ENCODE measurements at places on chromosomes 2 and 18.

GRCh38 chr2:19667536-19667949, 234.2 kb downstream of the TTC32 start:
- DNase-seq = peak; percentile 66

- no peak for DNase-seq
Observed at GRCh38 chr2:233980955-233981561, 63.9 kb downstream of the TRPM8 start.

GRCh38 chr2:38743672-38744398, 7.3 kb downstream of the SRSF7 start:
- no peak for DNase-seq

DNA sequence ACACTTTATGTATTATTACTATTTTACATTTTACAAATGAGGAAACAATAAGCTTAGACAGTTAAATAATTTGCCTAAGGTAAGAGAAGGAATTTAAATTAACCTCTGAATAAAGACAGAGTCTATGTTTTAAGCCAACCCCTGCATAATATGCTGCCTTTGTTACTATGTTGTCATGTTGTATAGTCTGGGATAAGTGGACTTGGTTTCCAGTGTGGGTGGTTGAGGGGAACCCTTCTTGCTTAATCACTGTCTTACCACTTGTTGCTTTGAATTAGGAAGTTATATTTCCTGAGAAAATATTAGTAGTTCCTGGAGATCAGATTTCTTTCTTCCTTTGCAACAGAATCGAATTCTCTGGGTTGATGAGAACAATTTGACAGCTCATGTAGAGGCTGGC, 52.6 kb downstream of the AGPS start:
- DNase-seq = no peak

DNA sequence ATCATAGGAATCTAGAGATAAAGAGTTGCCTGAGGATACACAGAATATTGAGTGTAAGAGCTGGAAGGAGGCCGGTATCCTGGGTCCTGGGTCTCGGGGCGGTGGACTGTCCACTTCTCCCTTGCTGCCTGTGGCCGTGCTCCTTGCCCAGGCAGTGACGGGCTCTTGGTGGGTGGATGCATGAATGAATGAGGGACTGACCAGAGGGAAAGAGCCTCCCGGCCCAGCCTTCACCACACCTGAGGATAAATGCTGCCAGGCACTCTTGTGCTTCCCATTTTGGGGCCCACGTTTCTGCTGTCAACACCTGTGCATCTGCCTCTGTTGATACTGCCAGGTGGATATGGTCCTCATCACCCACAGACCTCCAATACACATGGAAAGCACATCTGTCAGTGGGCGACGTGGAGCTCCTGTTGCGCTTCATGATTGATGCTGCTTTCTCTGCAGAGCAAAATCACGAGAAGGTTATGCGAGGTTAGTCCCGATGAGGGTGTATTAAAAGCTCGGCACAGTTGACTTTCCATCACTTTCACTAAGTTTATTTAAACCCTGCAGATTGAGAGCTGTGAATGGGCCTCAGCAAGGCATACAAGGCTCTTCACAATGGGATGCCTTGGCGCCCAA, 211.4 kb downstream of the LDLRAD4 start:
- no peak for DNase-seq

GRCh38 chr2:67321588-67321903, 75.6 kb upstream of the ETAA1 start:
- DNase-seq = no peak

DNA sequence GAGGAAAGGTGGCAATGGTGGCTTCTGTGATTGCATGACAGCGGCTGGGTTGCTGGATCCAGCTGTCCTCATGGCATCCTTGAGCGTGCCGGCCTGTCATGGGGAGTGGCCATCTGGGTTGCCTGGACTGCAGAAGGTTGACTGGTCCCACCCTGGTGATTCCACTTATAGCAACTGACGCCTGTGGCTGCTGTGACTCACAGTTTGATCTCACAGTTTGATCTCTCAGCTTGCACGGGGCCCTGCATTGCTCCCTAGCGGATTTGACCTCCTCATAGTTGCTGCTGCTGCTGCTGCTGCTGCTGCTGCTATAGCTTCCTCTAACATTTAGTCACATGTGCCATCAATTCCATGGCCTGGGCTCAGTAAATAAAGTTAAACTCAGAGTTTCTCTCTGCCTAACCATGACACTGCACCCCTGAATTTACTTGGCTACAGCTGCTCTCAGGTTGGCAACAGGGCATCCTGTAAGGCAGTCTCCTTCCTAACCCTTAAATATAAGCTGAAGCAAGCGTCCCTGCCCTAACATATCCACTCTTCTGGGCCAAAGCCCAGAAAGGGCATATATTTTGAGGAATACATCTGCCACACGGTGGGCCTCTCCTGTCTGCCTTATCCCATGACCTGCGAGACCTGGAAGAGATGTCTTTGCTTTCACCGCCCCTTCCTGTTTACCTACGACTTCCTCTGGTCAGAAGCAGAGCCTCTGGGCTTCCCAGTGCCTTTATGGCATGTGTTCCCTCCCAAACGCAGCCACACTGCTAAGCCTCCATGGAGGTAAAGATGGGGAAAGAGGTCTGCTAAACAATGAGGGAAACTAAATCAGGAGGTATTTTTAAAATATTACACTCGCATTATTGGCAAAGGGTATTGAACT, 37.8 kb upstream of the CCDC150 start:
- DNase-seq = peak; percentile 99

DNA sequence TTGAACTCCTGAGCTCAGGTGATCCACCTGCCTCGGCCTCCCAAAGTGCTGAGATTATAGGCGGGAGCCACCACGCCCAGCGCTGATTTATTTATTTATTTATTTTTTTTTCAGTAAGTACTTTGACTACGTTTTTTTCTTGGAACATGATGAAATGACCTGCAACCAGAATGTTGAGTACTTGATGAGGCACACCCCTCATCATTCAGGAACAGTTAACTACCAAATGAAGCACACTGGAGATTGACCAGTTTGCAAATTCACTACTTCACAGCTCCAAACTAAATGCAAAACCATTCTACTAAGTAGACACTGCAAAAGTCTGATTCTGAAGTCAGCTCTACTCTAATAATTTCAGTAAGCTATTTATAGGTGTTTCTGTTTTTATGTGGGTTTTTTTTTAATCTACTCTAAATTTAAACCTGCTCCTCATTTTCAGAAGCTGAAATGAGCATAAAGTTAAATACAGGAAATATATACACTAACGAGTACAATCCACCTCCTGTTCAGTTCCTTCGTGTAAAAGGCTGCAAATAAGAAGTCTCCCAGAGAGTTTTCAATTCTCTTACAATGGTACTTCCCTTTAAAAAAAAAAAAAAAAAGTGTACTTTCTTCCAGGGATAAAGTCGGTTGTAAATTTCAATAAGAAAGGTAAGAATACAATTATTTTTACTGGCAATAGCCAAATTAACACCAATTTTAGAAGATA, 1.4 kb downstream of the GFPT1 start:
- peak; percentile 73 for DNase-seq

- no peak for DNase-seq
Observed at GRCh38 chr18:49997558-49997957, 184.2 kb upstream of the ACAA2 start.

- DNase-seq = no peak
Observed at GRCh38 chr2:217618744-217619143, 384.1 kb downstream of the TNS1 start.

GRCh38 chr2:27989149-27989548, 98.6 kb downstream of the BABAM2 start:
- no peak for DNase-seq

DNA sequence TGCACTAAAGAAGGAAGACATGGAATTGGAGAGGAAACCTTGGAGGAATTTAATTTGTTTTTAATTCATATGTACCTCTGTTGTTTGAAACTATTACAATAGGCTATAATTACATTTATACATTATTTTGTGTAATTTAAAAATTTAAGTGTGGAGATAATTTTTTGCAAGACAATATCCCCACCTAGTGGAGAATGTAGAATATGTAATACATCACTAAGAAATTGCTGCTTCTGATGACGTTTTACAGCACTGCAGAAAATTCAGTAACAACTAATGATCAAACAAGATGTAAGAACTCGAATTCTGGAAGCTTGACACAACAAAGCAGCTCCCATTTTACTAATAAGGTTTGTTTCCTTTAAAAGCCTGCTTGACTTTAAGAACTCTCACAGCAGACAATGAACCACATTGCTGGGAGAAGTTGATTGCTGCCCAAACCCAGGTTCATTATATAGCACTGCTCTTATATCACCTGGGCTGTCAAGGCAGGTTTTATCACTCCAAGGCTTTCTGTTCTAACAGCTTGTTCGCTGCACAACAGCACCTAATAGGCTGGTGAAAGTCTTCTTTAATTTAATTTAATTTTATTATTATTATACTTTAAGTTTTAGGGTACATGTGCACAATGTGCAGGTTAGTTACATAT, 53.4 kb downstream of the THADA start:
- peak; percentile 67 for DNase-seq

GRCh38 chr2:238657132-238658053, 190.5 kb upstream of the TWIST2 start:
- no peak for DNase-seq

- DNase-seq = no peak
Observed at GRCh38 chr2:98821629-98822135, 90.8 kb upstream of the MGAT4A start.

DNA sequence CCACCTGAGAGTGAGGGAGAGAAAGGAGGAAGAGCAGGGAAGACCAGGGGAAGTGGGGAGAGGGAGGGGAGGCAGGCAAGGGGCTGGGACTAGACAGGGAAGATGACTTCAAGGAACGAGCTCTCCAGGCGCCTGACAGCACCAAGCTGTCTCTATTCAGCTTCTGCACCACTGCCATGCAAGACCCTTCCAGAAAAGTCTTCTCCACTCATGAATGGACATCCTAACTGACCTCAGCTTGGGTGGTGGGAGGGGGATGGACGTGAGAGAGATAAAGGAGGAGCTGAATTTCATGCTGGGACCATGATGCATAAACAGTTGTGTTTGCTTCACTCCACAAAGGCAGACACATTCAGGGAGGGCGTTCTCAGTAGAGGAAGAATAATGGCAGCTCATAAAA, 206.4 kb upstream of the ARL4C start:
- DNase-seq = no peak

DNA sequence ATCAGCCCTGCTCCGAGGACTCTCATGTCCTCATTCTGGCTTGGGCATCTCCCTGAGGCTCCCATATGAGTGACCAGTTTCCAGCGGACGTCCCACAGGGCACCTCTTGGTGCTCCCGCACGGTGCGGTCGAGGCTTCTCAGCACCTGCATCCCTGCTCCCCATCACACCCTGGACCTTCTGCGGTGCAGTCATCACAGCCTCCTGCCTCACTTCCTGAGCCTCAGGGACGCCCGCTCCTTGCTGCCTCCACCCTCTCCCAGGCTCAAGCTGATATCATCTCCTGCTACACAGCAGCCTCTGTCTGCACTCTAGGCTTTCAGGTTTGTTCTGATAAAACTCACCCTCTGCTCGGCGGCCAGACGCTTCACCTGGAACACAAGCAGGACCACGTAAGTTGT, 185.0 kb downstream of the TMEM18 start:
- no peak for DNase-seq

All from mesenchymal stem cell (in vitro differentiated cells and primary cell).